ENCODE measurements at places on chromosomes 3 and 15. TPM values are rescaled to one million over a fixed set of nuclear protein-coding genes. Genes with fewer than 3 reads are reported as not detected.

DNA sequence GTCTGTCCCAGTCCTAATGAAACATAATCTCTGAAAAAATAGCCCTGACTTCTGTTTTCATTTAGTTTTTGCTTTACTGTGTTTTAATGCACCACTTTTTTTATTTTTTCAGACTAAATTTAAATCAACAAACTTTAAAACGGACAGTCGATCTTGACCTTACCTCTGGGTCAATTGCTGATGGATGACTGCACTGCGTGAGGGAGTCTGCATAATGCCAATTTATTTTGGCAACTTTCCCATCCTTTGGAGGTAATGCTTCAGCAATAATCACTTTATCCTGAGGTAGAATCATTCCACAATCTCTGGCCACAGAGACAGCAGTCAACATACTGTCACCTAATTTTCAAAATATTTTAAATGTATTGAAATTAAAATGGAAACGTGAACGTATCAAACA is 32.5 kb upstream of the GP5 start:
- DNase-seq: no peak

DNA sequence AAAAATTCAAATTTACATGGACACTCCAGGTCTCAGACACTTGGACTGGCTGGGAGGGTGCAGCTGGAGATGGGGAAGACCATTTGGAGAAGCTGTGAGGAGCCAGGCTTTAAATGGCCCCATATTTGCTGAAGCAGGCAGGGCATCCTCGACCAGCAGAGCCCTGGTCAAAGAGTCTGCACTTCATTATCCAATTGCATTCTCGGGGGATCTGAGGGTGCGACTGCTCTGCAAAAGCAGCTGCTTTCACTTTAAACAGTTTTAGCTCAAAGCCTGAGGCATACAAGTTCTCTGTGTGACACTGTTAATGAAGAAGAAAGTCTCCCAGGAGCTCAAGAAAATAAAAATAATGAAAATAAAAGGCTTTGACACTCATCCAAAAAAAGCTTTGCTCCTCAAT is 98.0 kb upstream of the SLC25A36 start:
- no peak for DNase-seq

DNA sequence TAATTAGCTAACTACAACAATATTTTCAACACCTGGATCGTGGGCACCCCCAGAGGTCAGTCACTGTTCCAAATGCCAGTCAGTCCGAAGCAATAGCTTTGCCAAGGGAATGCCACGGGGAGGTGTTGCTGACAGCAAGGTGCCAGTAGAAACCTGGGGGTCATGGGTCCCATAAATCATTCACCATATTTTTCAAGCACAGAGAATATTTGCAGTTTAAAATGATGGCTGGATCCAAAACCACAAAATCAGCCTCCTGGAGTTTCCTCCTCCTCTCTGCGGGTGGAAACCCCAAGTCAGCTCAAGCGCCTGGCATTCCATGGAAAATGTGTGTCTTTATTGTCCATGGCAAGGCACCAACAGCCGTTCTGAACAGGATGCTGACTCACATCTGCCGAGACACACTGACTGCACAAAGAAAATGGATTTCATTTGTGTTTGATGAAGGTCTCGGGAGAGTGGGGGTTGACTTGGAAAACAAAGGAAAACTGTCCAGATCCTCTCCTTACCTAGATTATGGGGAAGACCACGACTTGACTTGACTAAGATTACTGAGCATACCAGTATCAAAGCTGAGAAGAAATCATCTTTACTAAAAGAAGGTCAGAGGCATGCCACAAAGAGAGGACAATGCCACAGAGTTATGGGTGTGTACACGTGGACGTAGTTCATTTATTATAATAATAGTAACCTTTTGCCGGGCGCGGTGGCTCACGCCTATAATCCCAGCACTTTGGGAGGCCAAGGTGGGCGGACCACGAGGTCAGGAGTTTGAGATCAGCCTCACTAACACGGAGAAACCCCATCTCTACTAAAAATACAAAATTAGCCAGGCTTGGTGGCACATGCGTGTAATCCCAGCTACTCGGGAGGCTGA is 26.4 kb downstream of the ANXA2 start:
- no peak for DNase-seq

DNA sequence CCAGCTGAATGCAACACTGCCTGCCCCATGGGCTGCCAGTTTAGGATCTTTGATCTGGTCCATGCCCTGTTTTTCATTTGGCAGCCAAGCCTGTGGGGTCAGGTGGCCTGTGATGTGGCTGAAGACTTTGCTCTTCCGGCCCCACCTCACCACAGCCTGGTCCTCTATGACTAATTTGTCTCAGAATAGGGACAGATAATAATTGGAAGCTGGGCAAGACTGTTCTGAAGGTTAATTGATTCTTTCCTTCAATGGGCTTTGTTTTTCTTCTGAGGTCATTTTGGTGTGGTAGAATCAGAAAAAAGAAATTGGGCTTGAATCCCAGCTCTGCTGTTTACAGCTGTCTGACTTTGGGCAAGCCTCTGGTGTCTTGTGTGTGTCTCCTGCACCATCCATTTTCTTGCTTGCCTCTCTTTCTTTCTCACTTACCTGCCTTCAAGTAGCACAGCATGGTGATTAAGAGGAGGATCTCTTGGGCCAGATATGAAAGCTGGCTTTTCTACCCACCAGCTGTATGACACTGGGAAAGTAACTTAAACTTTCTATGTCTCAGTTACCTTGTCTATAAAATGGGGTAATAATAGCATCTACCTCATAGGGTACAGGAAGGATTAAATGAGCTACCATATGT is 24.2 kb downstream of the ABHD2 start:
- no peak for DNase-seq

GRCh38 chr3:15983232-15983631 is 185.5 kb upstream of the ANKRD28 start:
- no peak for DNase-seq

The CCR5 gene
- total RNA-seq: 8.7 TPM

The EBLN2 gene
- 4.0 TPM for total RNA-seq

All from upper lobe of right lung (tissue), 1 donor.